Stimulated activated CD8-positive, alpha-beta memory T cell treated with anti-CD3 and anti-CD28 coated beads, Interleukin-4, amount 100 ng/mL, for 4 hours (primary cell): ENCODE measurements at places on chromosomes 1 and 21.

GRCh38 chr1:240312872-240313271, 221.2 kb downstream of the FMN2 start:
- no peak for DNase-seq

GRCh38 chr1:54379555-54380289, 26.5 kb downstream of the SSBP3 start:
- DNase-seq = no peak

GRCh38 chr1:36172017-36172747, 16.2 kb downstream of the MAP7D1 start:
- no peak for DNase-seq

GRCh38 chr1:14267991-14268390, 330.5 kb upstream of the KAZN start:
- DNase-seq = no peak

DNA sequence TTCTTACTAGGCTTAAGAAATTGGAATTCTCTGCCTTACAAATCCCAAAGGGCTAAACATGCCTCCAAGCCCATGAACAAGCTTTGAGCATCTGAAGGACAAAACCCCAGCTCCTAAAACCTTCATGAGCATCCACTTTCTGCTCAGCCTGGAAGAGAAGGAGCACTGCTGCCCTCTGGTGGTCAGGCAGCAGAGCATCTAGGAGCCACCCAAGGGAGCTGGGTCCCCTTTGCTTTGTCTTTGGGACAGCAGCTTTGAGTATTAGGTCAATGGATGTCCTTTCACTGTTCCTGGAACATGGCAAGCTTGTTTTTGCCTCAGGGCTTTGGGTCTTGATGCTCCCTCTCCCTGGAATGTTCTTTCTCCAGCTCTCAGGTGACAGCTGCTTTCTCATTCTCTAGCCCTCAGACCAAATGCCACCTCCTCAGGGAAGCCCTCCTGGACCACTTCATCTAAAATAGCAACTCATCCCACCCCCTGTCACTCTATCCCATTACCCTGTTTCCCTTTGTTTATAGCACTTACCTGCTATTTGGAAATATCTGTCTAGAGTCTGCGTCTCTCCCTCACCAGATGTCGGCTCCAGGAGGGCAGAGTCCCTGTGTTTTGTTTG, 25.7 kb downstream of the RAB7B start:
- DNase-seq = peak; percentile 41

DNA sequence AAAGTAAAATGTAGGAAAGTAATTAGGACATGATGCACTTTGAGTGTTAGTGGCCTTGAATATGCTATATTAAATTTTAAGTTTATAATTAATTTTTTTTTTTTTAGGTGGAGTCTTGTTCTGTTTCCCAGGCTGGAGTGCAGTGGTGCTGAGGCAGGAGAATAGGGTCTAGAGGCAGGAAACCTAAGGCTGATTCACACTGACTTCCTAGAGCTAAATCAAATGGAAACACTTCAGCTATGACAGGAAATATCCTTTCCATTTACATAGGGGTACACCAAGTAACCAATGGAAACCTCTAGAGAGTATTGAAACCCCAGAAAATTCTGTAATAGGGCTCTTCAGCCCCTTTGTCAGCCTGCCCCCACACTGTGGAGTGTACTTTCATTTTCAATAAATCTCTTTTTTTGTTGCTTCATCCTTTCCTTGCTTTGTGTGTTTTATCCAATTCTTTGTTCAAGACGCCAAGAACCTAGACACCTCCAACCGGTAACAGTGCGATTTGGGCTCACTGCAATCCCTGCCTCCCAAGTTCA, 17.9 kb upstream of the THRAP3 start:
- DNase-seq = no peak
